ENCODE measurements at places on chromosomes 4 and X.

DNA sequence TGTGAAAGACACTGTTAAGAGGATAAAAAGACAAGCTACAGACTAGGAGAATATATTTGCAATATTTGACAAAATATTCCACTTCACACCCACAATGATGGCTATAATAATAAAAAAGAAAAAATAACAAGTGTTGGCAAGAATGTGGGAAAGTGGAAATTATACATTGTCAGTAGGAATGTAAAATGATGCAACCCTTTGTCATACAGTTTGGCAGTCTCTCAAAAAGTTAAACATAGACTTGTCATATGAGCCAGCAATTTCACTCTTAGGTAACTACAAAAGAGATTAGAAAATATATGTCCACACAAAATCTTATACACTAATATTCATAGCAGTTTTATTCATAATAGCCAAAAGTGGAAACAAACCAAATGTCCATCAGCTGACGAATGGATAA, 5.2 kb upstream of the RADX start:
- no peak for DNase-seq

GRCh38 chr4:106762666-106763443, 273.3 kb downstream of the DKK2 start:
- peak; percentile 59 for DNase-seq

- DNase-seq, result no peak
Observed at GRCh38 chrX:122344816-122345215, 839.3 kb upstream of the GRIA3 start.

DNA sequence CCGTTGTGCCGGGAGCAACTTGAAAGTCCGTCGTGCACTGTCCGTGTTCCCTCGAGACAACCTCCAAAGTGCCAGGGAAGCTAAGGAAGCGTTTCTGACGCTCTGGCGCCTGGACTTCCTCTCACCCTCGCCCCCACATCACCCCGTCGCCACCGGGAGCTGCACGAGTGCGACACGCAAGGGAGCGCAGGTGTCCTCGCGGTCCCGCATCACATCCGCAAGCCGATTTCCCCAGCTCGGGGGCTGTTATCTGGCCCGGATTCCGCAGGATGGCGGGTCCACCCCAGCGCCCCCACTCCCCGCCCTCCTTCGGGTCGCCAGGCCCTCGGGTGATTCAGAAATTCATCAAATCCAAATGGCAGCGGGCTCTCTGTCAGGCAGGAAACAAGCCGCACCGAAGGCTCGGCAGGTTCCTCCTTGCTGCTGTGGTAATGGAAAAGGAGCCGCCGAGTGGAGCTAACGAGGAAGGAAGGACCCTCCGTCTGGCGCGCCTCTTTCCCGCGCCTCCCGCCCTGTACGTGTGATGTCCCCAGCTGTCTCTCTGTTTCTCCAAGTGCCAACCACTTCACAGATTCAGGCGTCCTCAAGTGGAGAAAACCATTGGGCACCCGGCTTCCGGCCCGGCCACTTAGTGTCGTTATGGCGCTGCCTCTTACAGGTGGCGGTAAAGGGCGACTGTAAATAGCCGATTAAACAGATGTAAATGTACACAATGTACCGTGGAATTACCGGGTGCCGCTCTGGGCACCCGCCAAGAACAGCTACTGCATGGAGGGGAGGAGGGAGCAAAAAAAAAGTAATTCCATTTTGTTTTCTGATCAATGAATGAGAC, 921 bp upstream of the SETD7 start:
- peak; percentile 47 for DNase-seq

DNA sequence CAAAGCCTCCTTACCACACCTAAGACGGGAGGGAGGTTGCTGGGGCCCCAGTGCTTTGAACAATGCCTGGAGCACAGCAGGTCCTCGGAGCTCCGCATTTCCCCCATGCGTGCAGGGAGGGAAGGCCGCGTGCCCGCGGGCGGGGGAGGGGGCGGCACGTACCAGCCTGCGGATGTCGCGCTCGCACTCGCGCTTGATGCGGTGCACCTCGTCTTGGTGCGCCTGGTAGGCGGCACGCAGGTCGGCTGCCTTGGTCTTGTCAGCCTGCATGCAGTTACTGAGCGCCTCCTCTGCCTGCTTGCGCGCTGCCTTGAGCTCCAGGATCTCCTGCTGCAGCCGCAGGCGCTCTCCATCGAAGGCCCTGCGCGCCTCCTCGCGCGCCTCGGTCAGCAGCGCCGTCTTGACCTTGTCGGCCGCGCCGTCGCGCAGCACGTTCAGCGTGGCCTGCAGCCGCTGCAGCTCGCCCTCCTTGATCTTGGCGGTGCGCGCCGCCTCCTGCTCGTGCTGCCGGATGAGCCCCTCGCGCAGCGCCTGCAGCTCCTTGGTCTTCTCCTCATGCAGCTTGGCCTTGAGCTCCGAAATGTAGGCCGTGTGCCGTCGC, 87.2 kb upstream of the C4orf50 start:
- DNase-seq, result no peak

DNA sequence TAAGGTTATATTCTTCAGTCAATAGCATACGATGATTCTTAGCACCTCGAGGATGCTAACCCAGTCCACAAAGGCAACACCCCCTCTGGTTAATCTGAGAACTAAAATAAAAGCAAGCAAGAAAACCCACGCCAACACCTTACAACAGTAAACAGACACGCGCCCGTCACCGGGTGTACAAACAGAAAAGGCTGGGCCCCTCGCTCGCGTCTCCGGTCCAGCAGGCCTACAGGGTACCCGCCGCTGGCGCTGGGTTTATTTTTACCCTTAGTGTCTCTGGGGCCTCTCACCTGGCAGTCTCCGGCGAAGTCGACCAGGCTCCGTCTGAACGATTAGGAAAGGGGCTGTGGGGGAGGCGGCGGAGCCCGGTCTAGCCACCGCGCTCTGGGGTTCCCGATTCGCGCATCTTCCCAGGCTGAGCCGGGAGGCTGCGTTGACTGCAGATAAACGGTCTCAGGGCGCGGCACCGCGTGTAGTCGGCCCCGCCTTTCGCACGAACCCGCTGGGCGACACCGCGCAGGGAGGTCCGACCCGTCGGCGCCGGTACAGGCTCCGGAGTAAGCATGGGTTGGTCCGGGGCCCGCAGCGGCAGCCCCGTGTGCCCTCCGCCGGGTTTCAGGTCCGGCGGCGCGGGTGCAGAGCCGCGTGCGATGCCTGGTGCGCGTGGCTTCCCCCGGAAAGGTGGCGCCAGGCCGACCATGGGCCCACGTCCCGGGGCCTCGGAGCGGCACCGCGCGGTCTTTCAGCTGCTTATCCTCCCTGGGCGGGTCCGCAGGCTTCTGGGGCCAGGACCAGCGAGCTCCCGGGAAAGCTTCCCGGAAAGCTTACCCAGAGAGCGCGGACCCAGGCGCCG, 441 bp downstream of the SLC9B2 start:
- DNase-seq, result peak; percentile 76

GRCh38 chr4:124936427-124936826, 223.9 kb upstream of the ANKRD50 start:
- DNase-seq, result peak; percentile 56

- DNase-seq, result no peak
Observed at GRCh38 chrX:96763608-96764007, 79.0 kb downstream of the DIAPH2 start.

- DNase-seq, result no peak
Observed at GRCh38 chrX:74451450-74452198, 30.3 kb downstream of the SLC16A2 start.

- DNase-seq, result no peak
Observed at GRCh38 chr4:59570860-59571476, 1629.2 kb upstream of the ADGRL3 start.

Measured in EH (cell line).